ENCODE measurements at places on chromosomes 1 and 21.

GRCh38 chr1:199362996-199363395, 664.5 kb upstream of the NR5A2 start:
- DNase-seq: no peak

- no peak for DNase-seq
Observed at GRCh38 chr1:223146745-223147144, 3.7 kb upstream of the TLR5 start.

DNA sequence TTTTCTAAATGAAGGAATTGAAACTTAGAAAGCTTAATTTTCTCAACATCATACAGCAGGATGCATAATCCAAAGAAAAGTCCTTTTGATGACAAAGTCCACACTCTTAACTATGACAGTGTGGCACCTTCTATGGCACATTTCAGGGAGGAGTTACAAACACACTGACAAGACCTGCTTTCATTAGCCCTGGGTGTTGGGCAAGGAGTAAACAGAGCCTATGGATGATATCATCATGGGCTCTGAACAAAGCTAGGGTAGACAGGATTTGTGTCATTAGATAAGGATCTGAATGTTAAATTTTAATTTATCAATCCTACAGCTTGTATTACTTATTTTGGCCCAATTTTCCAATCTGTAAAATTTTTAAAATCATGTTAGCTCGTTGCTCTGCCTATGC, 62.6 kb upstream of the DENND1B start:
- no peak for DNase-seq

- no peak for DNase-seq
Observed at GRCh38 chr21:45029298-45029947, 45.0 kb upstream of the ADARB1 start.

DNA sequence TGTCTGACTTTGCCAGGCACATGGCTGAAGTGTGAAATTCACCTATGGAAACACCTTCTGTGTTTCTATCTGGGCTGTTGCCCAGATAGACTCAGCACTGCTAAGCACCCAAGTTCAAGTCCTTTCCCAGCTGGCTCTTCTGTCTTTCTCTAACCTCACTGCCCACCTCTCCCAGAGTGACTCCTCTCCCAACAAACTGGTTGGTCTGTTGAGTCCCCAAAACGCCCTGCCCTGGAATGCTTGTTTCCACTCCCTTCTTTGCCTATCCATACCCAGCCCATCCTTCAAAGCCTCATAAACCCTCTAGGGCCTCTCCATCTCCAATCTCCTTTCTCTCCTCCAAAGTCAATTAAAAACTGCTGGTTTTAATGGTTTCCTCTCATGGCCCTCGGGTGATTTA, 15.6 kb downstream of the PLXNA2 start:
- no peak for DNase-seq

DNA sequence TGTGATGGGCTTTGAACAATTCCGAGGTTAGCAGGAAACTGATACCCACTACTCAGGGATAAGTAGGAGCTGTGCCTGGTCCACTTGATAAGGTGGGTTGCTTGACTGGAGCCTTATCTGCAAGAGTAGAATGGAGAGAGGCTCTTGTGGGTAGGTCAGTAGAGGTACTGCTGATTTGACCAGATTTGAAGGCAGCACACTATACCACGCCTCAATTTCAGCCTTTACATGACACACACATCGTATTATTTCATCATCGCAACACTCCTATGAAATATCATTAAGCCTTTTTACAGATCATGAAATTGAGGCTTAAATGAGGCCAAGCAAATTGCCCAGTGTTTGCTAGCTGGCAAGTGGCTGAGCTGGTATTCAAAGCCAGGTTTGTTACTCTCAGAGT, 69.6 kb downstream of the KCNJ15 start:
- no peak for DNase-seq

- DNase-seq: no peak
Observed at GRCh38 chr21:46022551-46023525, 41.3 kb downstream of the COL6A1 start.

DNA sequence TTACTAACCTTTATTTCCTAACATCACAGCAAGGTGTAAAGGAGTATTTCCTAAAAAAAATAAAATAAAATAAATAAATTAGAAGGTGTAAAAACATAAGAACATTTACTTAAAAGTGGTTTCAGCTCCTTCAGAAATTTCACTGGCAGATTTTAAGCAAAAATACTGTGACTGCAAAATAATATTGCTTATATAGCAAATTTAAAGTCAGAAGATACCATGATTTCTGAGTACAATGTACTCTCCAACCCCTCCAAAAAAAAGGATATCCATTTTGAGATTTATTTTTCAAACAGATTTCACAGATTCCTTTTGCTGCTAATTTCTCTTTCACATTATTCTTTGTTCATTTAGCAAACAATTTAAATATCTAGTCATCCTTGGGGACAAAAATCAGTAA, 18.5 kb downstream of the ANKRD13C start:
- no peak for DNase-seq

DNA sequence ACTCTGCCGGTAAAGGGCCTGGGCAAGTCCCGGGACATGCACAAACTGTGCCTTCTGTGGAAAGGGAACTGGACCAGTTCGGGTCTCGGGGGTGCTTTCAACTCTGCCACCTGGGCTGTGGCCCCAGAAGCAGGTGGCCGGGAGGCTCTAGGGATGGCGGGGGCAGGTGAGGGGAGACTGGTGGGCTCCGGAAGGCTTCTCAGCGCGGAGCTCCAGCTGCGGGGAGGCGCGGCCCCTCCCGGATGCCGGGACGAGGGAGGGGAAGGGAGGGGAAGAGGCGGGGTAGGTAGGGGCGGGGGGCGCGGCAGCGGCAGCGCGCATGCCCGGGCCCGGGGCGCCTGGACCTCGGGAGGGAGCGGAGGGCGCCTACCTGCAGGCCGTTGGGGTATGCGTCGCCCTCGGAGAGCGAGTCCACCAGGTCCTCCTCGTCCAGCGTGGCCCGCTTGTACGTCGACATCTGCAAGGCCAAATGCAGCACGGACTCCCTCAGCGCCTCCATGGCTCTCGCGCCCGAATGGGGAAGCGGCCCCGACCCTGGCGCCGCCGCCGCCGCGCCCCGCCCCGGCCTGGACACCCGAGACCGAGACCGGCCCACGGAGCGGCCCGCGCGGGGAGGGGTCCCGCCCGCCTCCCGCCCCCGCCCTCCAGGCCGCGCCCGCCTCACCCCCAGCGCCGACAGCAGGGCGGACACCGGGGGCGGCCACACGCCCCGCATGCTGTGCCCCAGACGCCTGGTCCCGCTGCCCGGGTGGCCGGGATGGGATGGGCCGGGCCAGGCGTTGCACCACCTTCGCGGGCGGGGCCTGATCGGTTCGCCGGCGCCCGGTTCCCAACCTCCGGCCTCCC, at the start of gene ECE1:
ECE1 (minus strand) TSS at position 764 of the 846 bp plus-strand sequence; CDS start at position 715, 49 bp downstream.
- peak; percentile 48 for DNase-seq

DNA sequence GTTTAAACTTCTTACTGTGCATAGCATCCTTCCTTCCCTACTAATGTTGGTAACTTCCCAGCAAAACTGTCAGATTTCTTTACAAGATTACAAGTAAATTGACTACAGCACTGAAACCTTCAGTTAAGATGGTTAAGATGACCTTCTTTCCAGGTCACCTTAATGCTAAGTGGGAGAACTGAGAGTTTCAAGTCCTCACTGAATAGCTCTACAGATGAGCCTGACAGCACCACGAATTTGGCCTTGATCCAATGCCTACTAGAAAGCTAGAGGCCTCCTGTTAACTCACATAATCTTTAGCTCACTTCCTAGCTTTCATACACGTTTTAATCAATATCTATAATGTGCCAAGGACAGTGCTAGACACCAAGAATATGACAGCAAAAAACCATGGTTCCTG, 276.0 kb upstream of the PLD5 start:
- DNase-seq: no peak

- no peak for DNase-seq
Observed at GRCh38 chr1:150017206-150017750, 6.8 kb upstream of the OTUD7B start.

DNA sequence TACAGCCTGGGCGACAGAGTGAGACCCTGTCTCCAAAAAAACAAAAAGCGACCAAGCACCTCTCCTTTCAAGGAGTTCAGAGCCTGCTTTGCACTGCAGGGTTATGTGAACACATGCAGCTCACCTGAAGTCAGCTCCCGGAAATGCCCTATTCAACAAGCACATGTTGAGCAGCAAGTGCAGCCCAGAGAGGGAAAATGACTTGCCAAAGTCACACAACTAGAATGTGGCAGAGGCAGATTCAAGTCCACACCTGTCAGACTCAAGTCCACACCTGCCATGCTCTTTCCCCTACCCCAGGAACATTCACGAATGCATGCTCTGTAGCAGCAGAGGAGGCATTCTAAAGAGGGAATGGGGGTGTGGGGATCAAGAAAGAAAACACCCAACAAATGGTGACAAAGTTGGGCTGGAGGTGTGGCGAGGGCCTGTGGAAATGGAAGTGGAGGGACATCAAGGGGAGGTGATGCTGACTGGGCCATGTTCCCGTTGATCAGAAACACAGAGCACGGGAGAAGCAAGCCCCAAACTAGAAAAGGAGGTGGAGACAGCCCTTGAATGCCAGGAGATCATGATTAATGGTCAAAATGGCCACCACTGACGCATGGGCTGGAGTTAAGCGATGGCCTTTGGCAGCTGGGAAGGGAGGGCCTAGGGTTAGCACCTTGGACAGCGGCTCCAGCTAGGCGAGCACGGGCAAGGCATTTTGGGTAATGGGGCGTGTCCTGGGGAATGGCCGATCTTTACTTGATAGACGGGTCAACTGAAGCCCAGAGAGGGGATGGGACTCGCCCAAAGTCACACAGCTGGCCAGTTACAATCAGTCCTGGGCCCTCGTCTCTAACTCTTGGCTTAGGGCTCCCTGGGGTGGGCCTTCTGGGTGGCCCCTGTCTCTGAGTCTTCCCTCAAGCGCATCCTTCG, 21.5 kb downstream of the RAP1GAP start:
- DNase-seq: no peak

DNA sequence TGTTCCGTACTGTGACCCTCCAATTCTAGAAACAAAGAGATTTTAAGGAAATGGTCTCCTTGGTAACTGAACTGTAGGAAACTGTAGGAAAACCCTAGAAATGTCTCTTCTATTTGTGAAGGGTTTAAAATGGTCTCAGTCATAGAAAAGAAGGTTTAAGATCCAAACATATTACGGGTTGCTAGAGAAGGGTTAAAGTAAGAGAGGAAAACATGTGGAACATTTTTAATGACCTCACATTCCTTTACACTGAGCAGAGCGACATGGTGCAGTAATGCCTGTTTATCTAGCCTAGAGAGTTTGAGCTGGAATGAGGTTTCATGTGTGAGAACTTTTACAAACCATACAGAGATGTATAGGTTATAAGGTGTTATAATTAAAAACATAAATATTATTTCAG, 36.9 kb upstream of the C1orf105 start:
- DNase-seq: no peak

- no peak for DNase-seq
Observed at GRCh38 chr1:116794371-116794770, 40.1 kb downstream of the CD2 start.

DNA sequence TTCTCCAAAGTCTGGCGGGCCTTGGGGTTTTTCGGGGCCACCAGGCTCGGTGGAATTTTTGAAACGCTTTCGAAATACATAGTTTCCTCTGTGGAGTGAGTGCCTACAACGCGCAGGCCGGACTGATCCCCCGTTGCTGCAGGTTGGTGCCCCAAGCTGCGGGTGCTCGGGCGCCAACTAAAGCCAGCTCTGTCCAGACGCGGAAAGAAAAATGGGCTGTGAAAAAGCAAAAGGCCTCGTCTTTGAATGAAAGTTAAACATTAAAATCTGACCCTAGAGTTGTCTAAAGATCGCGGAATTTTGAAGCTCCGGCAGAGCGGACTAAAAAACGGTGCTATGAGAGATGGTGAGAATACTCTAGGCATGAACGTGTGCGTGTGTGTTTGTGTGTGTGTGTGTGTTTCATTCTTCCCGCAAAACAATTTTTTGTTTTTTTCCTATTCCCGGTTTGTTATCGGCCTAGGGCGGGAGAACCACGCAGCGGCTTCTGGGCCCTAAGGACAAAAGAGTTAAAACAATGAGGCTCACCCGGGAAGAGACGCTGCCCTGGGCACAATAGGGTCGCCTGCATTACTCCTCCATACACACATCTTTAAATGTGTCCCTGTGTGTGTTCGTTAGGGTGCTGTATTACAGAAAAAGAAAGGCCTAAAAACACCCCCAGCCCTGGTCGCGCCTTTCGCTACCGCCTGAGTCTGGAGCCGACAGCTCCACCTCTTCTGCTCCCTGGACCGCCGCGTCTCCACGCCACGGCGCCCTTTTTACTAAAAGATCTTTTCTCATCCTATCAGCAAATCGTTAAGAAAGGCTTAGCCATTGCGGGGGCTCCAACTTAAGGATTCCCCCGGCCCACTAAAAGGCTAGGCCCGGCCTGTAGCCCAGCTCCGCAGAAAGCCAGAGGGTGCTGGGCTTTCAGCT, 3.2 kb downstream of the TBX15 start:
- no peak for DNase-seq

GRCh38 chr1:24805534-24806301, 60.5 kb downstream of the CLIC4 start:
- DNase-seq: no peak

GRCh38 chr1:178867670-178868069, 3.2 kb downstream of the ANGPTL1 start:
- DNase-seq: no peak

- DNase-seq: no peak
Observed at GRCh38 chr1:91818713-91818975, 67.3 kb downstream of the TGFBR3 start.

DNA sequence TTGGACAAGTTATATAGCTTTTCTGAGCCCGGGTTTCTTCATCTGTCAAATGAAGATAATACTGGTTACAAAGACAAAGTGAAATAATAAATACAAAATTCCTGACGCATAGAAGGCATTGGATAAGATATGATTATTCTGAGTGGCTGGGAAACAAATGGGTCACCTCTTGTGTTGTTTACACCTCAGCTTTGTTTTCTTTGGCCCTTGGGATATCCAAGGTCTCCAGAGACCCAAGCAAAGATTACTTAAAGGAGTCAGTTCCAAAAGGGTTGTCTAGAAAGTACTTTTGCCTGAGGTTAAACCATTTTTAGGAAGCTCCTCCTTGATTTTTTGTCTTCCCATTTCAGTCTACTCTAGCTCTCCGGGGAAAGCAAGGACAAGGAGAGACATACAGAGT, 9.7 kb downstream of the KHDRBS1 start:
- no peak for DNase-seq

DNA sequence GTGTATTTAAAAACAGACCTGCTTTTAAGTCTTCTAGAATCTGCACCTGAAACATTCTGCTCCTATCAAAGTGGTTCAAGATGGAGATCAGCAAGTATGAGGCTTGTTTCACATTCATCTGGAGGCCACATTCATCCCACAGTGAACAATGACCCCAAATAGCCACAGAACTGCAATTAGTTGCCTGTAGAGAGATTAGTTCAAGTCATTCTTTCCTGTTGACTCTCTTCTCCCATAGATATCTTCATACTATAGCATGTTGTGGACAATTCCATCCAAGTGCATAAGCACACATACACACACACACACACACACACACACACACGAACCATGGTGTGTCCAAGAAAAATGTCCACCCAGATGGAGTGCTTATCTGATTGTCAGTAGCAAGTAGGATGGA, 101.7 kb upstream of the FGGY start:
- no peak for DNase-seq
